ENCODE measurements at places on chromosomes 7 and 10. TPM values are rescaled to one million over a fixed set of nuclear protein-coding genes. Genes with fewer than 3 reads are reported as not detected.

The MMRN2 gene
- 2.0 TPM for total RNA-seq

The OR2F2 gene
- not detected for total RNA-seq

The ZNF37A gene
- 8.8 TPM for total RNA-seq

The SPDYE16 gene
- total RNA-seq, result not detected

The AKR1C8 gene
- not detected for total RNA-seq

Measured in placental pericyte (primary cell).